ENCODE measurements at places on chromosomes 5 and 9.

DNA sequence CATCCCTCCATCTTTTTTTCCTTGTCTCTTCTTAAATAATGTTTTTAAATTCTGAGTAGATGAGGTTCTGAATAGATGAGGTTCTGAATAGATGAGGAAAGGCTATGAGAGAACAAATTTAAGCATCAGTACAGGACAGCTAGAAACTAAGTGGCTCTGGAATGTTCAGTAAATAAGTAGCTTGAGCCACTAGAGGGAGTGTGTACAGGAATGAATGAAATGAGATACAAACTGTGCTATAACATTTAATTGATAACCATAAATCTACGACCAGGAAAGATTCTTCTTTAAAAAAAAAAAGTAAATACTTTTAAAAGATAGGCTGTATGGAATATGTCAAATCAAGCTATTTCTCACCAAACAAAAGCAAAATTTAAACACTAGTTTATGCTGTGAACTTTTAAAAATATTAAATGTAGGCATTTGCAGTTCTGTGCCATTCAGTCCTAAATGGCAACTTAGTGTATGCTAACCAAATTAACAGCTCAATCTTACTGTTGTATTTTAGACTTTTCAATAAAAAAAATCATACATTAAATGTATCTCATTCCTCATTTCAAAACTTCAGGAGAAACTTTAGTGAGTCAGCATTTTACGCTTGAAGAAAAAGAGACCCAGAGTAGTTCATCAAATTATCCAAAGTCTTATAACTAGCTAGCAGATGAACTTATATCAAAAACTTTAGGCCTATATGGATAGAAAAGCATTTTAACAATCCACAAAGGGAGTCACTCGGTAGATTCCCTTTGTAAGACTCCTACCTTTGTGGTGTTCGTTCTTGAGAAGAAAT is 70.4 kb upstream of the SNX2 start:
- no peak for DNase-seq

GRCh38 chr5:115507681-115508080 is 36.9 kb downstream of the FEM1C start:
- DNase-seq: no peak

GRCh38 chr9:107043886-107044285 is 180.9 kb downstream of the ZNF462 start:
- no peak for DNase-seq

DNA sequence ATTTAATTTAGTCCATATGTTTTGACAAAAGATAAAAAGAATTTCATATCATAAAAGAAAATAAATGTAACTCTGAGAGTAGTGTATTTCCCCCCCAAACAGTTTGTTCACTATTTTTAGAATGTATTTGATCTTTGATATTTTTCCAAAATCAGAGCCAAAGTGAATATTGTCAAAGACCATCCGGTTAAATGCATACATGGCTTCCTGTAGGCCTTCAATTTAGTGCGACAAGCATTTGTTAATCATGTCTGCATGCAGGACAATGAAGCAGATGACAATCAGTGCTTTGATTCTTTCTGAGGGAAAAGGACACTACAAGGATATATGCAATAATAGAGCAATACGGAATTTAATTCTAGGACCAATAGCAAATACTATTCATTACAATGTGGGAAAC is 79.8 kb downstream of the ACTBL2 start:
- DNase-seq: no peak

GRCh38 chr5:126884269-126884819 is 107.4 kb downstream of the LMNB1 start:
- DNase-seq: no peak

DNA sequence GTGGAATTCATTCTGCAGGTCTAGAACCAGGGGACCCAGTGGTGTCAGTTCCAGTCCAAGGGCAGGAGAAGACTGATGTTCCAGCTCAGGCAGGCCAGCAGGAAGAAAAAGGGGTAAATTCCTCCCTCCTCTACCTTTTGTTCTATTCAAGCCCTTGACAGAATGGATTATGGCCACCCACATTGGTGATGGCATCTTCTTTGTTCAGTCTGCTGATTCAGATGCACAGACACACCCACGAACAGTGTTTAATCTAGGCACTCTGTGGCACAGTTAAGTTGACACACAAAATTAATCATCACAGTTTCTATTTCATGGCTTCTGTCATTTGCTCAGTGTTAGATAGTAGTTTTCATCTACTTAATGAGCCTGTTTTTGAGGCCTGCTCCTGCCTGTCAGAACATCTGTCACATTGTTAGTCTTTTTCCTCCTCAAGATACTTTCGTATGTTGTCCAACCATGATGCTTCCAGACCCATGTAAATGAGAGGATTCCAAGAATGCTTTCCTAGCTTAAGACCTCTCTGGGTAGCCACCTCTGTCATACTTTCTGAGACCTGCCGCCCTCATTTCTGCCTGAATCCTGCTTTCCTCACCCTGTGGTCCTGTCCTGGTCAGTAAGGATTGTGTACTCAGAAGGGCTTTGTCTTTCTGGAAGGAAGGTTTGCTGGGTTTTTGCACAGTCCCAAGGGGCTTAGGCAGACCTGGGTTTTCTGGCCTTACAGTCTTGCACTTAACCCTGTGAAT is 72.5 kb downstream of the SPIN1 start:
- no peak for DNase-seq

- no peak for DNase-seq
Measured at GRCh38 chr5:175826980-175827379, 44.4 kb upstream of the CPLX2 start.

- DNase-seq: no peak
Measured at GRCh38 chr9:130861372-130862180, 26.5 kb downstream of the ABL1 start.

DNA sequence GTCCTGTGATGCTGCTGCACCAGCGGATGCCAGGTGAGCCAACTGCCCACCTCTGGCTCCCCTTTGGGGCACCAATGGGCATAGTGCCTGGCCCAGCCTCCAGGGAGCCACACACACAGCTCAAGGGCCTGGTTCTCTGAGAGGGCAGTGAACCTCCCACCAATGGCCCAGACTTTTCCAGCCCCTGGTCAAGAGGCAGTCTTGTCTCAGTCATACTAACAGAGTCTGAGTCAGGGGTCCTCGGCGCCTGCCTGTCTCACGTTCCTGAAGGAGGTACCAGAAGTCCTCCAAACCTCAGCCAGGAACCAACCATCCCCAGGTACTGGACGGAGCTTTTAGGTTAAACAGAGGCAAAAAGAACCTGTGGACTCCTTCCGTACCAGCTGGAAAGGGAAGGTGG is 121.1 kb downstream of the C5orf15 start:
- no peak for DNase-seq

DNA sequence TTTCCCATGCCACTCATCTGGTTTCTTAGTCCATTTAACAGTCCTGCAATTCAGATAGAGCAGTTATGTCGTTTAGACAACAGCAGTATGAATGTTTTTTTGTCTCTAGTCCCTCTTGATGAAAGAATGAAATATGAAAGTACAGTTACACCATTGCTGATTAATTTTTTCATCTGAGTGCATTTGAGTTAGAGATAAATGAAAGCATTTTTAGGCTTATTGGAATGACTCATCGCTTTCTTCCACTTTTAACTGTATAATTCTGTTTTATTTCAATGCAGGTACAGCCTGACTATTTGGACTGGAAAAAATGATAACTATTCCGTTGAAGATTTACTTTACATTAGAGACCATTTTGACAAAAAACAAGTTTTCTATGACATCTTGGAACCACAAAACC is 28.7 kb downstream of the ANKRD34B start:
- no peak for DNase-seq

DNA sequence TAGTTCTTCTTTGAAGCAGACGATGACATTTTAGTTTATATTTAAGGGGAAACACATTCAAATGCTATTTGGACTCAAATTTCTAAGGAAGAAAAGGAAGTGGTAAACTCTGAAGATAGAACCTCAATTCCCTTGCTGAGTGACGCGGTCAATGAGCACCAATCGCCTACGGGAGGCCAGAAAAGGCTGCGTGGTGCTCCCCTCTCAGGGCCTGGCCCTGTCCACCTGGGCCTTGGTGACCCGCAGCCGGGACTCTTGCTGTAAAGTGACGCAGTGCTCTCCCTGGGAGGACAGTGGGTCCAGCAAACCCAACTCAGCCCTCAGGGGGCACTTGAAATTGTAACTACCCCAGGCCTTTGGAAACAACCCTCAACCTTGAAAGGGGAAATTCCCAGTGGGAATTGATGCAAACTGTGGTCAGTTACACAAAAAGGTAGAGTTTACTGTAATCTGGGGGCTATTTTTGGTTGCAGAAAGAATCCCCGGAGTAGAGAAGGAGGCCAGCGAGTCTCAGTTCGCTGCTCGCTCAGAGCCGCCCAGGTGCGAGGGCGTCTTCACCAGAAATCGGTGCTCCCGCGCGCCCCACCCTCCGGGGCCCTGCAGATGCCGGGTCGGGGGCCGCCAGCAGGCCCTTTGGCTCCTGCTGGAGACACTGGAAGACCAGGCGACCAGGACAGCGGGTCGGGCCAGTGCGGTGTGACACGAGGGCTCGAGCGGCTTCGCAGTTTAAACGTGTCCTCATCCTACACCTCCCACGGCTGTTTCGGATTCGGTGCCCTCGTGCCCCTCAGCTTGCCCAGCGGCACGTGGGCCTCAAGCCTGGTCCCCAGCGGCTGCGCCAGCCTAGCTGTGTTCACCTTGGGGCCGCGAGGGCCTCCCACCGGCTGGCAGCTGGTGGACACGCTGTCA is 1.4 kb upstream of the ANKRD33B start:
- DNase-seq: no peak

DNA sequence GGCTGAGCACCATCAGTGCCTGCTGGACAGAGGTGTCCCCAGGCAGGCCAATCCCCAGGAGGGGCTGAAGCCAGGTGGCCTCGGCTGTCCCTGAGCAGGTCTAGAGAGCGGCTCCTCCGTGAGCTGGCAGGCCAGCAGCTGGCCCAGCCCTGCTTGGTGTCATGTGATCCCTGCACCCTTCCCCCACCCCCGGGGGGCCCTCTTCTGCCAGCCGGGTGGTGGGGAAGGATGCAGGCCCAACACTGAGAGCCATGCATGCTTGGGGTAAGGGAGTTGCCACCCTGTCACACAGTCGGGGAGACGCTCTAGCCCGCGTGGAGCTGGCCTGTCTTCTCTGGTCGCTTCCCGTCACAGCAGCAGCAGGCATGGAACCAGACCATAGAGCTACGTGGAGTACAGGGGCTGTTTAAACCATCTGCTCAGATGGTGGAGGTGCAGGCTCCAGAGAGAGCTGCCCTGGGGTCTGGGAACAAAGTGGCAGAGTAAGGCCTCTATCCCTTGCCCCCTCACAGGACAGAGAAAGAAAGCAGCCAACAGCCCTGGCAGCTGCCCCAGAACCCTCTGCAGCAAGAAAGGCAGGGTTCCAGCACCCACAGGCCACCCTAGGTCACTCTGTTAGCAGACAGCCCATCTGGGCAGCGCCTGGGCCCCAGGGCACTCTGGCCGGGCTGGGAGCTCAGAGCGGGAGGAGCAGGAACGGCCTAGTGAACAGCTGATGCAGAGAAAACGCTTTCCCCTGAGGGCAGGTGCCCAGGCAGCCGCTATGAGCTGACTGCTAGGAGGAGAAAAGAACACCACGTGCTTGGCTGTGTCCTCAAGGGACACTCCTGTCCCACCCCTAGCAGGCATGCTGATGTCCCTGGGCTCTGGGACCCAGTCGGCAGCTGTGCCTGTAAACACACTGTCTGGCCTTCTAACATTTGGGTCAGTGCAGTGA is 6.8 kb downstream of the RALGDS start:
- DNase-seq: no peak

DNA sequence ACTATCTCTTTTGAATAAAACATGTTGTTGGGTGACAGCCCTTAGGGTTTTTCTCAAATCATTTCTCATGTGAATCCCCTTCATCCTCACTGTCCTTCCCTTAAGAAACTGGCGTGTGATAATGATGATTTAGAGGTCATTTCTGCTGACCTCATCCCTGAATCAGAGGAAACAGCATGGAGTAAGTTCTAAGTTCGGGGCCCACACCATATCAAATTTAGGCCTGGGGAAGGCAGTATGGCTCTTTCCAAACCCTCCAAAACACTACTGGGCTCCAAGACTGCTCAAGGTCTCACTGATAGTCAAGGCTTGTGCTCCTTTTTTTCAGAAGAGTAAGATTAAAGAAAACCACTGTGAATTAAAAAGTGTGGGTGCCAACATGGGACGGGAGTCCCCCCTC is 872 bp upstream of the SMIM3 start:
- DNase-seq: no peak

DNA sequence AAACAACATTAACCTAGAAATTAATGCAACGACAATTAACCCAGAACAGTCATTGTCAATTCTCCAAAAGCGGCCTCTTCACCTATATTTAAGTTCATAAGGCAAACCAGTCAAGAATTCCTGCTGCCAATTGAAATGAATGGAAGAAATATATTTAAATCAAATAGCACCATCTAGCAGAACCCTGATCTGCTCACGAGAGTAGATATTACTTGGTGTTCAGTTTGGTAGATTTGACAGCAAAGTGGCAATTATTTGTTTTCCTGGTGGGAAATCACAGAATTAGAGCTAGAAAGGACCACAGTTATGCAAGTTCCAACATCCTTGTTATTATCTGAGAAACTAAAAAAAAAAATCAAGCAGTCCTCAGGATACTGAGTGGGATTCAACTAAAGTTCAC is 2.3 kb downstream of the SSBP2 start:
- DNase-seq: no peak

GRCh38 chr5:94869921-94870320 is 251.5 kb downstream of the SLF1 start:
- no peak for DNase-seq

All from CD4-positive, alpha-beta T cell treated with Interleukin-6 at 100 ng/mL for 8 hours (primary cell).